PC-9 (cell line): ENCODE measurements at places on chromosomes 6 and 20. TPM values are rescaled to one million over a fixed set of nuclear protein-coding genes. Genes with fewer than 3 reads are reported as not detected.

The RRBP1 gene
- total RNA-seq = 144 and 156 TPM in 2 replicates

The TRIM40 gene
- total RNA-seq = not detected in 2 replicates

The CBLN4 gene
- not detected in 2 replicates for total RNA-seq

DNA sequence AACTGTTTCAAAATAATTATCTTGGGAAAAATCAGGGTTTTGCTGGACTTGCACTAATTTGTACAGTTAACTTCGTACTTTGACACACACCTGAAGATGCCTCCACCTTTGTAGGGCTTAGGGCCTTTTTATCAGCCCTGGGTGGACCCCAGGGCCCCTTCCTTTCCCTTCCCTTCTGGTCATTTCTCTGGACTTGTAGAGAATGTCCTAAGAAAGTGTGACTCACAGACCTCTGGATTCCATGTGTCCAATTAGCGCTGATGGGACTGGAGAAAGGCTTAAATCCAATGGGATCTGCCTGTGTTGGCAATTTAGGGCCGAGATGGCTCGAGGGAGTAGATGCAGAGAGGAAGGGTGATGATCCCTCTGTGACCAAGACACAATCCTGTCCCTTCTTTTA, 9.3 kb downstream of the TRIM15 start:
- DNase-seq = no peak
- H3K4me1 ChIP-seq = no peaks in the 10 kb centered on the region
- no peaks in the 10 kb centered on the region for H3K36me3 ChIP-seq

- H3K36me3 ChIP-seq = no peaks in the 10 kb centered on the region
- H3K27ac ChIP-seq = no peak overlapping the region
- H3K4me3 ChIP-seq = no peak overlapping the region
- no peaks in the 10 kb centered on the region for H3K27me3 ChIP-seq
Measured at GRCh38 chr6:134706153-134706552, 243.7 kb downstream of the ALDH8A1 start.

- peaks cover 37% of the 10 kb centered on the region for H3K4me1 ChIP-seq
- H3K27me3 ChIP-seq = no peaks in the 10 kb centered on the region
Measured at GRCh38 chr6:119449331-119450156, 100.0 kb upstream of the MAN1A1 start.

GRCh38 chr20:5626603-5627002, 123.6 kb upstream of the SHLD1 start:
- H3K27me3 ChIP-seq = no peaks in the 10 kb centered on the region
- no peak overlapping the region for H3K4me3 ChIP-seq
- no peaks in the 10 kb centered on the region for H3K36me3 ChIP-seq
- no peak overlapping the region for H3K27ac ChIP-seq
- peaks cover 13% of the 10 kb centered on the region for H3K4me1 ChIP-seq

DNA sequence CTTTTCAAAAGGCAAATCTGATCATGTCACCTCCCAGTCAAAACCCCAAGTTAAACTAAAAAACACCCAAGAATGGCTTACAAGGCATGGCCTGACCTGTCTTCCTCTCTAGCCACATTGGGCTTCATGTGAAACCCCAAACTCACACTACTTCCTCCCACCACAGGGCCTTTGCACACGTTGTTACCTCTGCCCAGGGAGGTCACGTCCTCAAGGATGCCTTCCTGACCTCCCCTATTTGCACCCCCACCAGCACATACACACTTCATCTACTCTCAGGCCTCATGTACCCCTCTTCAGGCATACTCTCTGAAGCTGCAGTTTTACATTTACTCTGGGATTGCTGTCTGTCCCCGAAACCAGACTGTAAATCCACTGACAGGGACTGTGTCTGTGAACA, 6.1 kb downstream of the EZR start:
- peak overlapping the region; percentile 92 for H3K27ac ChIP-seq
- peaks cover 98% of the 10 kb centered on the region for H3K36me3 ChIP-seq
- H3K27me3 ChIP-seq = no peaks in the 10 kb centered on the region
- DNase-seq = no peak

DNA sequence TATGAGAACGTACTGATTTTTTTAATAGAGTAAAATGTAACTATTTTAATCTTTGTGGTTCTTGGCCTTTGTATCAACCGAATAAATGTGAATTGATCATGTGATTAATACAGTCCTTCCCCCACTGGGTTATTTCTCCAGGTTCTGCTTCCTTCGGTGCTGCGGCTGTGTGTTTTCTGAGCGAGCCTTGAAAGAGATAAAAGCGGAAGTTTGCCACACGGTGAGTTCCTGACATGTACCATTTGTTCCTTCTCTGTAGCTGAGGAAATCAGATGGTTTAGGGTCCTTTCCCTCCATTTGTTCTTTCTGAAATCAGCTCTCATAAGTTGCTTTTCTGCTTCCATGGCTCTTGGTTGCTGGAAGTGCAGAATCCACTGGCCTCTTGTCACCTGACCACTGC, 15.5 kb downstream of the RTF2 start:
- peaks cover 9% of the 10 kb centered on the region; the same call in 1 of the 2 replicates for H3K36me3 ChIP-seq
- no peaks in the 10 kb centered on the region for H3K27me3 ChIP-seq
- H3K4me3 ChIP-seq = no peak overlapping the region
- no peak for DNase-seq
